Activated naive CD4-positive, alpha-beta T cell treated with anti-CD3 and anti-CD28 coated beads for 36 hours (primary cell): ENCODE measurements at places on chromosomes 2 and 18. TPM values are rescaled to one million over a fixed set of nuclear protein-coding genes. Genes with fewer than 3 reads are reported as not detected.

- peaks cover 6% of the 10 kb centered on the region for H3K27me3 ChIP-seq
- no peaks in the 10 kb centered on the region for H3K36me3 ChIP-seq
- no peak overlapping the region for H3K4me3 ChIP-seq
- peaks cover 4% of the 10 kb centered on the region for H3K4me1 ChIP-seq
Measured at GRCh38 chr2:173571887-173572680, 217.4 kb downstream of the CDCA7 start.

DNA sequence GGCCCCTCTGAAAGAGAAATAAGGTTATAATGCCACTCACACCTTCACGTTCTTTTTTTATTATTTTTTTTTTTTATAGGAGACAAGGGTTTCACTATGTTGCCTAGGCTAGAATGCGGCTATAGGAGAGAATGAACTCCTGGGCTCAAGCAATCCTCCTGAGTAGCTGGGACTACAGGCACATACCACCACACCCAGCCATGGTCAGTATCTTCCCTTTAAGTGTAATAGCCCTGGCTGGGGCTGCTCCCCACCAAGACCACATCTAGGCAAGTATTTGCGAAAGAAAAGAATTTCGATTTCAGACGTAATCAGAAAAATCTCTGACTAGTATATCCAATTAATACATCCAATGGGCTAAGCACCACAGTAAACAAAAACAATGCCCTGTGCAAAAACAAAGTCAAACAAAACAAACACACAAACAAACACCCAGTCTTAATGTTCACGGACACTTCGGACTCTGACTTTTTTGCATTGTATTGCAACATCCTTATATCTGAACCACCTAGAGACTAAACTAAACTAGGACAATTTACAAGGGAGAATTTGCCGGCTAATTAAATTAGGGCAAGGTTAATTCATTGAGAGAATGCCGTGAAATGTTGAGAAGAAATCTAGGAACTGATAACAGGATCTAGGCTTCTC, 49.6 kb upstream of the TLK1 start:
- no peaks in the 10 kb centered on the region for H3K27me3 ChIP-seq
- peak overlapping the region; percentile 56 for H3K27ac ChIP-seq
- H3K4me1 ChIP-seq = peaks cover 13% of the 10 kb centered on the region
- H3K4me3 ChIP-seq = no peak overlapping the region
- no peak for DNase-seq

KCNG2 gene
- total RNA-seq = not detected

- no peaks in the 10 kb centered on the region for H3K27me3 ChIP-seq
- H3K36me3 ChIP-seq = no peaks in the 10 kb centered on the region
- DNase-seq = no peak
Measured at GRCh38 chr2:231617059-231617926, 24.6 kb downstream of the TEX44 start.

GRCh38 chr18:21593540-21594257, 6.8 kb downstream of the ESCO1 start:
- no peak overlapping the region for H3K4me3 ChIP-seq
- H3K27ac ChIP-seq = no peak overlapping the region
- H3K27me3 ChIP-seq = no peaks in the 10 kb centered on the region
- no peak for DNase-seq

DGUOK gene
- total RNA-seq = 115 TPM

DNA sequence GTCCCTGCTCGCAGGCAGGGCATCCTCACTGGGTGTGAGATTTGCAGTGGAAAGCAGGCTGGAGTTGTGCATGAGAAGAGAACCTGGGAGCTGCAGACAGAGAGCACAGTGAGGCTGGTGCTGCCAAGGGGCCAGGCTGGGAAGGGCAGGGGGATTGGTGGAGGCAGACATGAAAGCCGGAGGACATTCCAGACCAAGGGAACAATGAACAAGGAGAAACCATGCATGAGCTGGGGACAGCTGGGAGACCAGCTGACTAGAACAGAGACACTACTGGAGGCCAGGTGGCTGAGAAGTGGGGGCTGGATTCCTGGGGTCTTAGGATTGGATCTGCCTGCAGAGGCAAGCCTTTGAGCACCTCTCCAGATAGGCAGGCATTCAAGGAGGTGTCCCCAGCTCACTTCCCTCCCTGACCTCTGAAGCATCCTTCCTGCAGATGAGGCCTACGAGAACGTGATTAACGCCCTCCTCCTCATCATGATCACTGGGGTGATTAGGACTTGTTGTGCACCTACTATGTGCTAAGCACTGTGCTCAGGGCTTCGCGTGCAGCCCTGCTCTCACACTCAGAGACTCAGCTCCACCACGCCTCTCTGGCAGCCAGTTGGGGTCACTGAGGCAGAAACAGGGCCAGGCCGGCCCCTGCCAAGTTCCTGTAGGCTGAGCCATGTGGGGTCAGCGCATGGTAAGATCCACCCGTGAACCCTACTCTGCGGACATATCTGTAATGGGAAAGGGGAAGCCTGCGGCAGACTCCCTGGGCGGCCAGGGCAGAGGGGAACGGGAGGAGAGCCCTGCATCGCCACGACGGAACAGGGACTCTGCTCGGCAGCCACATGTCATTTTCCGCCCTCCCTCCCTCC, 74.8 kb upstream of the SLC66A3 start:
- H3K36me3 ChIP-seq = no peaks in the 10 kb centered on the region
- H3K27me3 ChIP-seq = no peaks in the 10 kb centered on the region
- H3K4me3 ChIP-seq = no peak overlapping the region
